ENCODE measurements at places on chromosomes 5 and 9.

DNA sequence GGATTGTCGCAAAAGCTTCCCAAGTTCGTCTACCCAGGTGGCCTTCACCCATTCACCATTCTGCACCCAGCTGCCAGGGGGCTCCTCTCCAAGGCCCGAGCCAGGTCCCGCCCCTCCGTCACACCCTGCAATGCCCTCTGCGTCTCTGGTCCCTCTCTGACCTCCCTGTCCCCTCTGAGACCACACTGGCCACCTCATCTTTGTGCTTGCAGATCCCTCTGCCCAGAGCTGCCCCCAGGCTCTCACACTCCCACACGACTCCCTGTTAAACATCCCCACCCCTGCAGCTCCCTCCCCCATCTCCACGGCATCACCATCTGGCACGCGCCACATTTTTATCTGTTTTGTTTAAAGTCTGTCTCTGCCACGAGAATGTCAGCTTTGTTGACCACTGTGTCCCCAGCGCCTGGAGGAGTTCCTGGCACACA is 243.6 kb downstream of the PBX3 start:
- no peak for DNase-seq

DNA sequence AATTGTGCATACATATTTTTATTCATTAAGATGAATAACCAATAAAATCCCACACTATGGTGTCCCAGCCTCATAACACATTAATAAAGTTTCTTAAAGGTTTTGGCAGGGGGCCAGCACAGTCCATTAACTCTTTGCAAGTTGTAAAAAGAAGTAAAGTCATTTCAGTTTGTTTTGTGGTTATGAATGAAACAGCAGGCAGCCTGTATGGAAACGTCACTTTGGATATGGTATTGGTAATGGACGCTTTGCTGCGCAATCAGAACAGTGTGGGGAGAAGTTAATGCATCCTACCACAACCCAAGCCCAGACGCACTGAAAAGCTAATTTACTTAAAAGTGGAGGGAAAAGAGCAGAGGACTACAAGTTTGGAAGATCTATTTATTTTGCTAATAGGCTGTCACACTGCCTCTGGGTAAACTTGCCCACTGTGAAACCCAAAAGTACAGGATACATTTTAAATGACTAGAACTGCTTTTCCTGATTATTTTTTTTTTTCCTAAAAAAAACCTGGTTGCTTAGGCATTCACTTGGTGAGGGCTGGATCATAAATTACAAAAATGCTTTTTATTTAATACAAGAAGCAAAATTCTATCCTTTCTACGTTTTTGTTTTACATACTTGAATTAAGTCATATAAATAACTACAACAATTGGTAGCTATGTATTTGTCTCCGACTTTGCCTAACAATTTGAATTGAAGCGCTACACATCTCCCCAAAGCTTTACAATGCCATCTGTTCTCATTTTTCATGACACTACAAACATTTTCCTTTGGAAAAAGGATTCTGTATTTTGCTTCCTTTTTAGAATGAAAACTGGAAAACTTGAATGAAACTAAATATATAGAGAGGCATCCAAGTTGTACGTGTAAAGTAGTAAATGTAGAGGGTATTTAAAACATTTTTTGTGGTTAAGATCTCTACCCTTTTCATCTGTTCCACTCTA is 104.3 kb downstream of the NFIB start:
- no peak for DNase-seq

DNA sequence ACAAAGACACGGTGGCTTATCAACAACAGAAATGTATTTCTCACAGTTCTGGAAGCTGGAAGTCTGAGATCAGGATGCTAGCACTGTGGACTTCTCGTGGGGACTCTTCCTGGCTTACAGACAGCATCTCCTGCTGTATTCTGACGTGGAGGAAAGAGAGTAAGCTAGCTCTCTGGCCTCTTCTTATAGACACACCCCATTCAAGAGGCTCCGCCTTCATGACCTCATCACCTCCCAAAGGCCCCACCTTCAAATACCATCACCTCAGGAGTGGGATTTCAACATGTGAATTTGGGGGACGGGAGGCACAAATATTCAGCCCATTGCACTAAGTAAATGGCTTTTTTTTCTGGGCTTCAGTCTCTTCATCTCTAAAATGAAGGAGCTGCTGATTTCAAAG is 27.6 kb downstream of the KCNMB1 start:
- DNase-seq = no peak

DNA sequence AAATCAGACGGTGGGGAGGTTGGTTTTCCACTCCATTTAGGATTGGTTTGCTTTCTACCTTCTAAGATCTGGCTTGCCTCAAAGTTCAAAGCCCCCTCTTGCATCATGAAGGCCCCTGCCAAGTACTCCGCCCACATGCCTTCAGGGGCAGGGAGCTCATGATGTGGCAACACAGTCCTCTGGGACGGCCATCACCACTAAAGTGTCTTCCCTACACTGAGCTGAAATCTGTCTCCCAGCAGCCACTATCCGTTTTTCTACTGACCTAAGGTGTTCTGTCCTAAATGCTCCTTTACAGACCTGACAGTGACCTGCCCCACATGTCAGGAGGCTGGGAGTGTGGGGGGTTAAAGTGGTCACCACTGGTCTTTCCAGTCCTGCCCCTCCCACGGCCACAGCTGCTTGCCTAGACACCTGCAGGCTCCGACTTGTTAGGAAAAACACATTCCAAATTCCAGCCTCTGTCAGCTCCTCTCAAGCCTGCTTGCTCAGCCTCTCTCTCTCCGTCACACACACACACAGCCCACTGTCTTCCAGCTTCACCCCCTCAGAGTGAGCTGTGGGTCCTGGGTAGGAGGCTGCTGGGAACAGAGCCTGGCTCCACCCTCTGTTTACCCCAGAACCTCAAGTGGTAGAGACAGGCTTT is 44.9 kb downstream of the SHB start:
- no peak for DNase-seq

DNA sequence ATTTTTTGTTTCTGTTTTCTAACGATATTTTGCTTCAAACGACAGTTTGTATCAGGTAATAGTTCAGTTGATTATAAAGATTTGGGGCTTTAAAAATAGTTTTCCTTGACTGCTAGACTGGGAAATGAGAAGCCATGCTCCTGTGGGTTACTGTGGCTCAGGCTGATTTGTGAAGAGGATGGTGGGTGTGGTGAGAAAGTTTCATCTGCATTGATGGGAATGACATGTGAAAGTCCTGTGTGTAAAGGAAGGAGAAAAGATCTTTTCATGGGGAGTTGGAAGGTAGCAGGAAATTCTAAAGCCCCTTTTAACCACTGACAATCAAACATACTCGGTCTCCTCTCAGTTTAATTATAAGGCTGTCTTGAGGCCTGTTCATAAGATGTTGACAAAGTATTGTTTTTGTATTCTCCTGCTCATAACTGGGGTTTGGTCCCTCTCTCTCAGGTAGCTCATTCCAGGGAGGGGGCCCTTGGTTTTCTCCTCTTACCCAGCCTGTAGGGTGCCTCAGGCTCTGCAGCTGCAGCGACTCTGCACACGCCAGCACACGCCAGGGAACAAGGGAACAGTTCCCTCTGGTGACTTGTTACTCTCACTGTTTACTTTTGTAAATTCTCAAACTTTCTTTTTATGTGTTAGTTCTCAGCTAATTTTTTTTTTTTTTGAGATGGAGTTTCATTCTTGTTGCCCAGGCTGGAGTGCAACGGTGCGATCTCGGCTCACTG is 91.6 kb downstream of the CARTPT start:
- DNase-seq = no peak

GRCh38 chr9:133452562-133452961 is 7.2 kb upstream of the CACFD1 start:
- DNase-seq = no peak

GRCh38 chr9:100774326-100774725 is 196.4 kb downstream of the CAVIN4 start:
- DNase-seq = no peak

DNA sequence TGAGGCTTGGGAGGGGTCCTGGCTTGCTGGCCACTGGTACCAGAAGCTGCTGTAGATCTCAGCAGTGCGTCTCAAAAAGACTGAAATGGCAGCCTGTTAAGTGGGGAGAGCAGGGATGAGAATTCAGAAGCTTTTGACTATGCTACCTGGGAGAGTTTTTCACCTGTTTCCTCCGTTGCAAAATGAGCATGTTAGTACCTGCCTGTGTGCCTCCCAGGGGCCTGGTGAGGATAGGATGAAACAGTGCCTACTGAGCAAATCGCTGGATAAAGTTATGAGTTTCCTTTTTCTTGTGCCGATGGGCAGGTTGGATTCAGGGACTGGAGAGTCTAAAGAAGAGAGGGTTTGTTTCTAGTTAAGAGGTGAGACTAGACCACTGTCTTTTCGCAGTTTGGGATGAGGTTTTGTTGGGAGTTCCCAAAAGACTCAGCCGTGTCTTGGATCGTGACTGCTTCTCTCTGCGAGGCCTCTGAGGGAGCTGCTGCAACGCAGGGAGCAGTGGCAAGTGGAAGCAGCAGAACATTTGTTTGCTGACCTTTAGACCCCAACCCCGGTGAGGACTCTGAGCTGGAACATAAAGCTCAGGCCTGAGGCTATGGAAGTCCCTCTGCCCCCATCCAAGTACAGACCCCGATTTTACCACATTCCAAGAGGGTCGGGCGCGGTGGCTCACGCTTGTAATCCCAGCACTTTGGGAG is 1.4 kb downstream of the RALGPS1 start:
- DNase-seq = no peak

DNA sequence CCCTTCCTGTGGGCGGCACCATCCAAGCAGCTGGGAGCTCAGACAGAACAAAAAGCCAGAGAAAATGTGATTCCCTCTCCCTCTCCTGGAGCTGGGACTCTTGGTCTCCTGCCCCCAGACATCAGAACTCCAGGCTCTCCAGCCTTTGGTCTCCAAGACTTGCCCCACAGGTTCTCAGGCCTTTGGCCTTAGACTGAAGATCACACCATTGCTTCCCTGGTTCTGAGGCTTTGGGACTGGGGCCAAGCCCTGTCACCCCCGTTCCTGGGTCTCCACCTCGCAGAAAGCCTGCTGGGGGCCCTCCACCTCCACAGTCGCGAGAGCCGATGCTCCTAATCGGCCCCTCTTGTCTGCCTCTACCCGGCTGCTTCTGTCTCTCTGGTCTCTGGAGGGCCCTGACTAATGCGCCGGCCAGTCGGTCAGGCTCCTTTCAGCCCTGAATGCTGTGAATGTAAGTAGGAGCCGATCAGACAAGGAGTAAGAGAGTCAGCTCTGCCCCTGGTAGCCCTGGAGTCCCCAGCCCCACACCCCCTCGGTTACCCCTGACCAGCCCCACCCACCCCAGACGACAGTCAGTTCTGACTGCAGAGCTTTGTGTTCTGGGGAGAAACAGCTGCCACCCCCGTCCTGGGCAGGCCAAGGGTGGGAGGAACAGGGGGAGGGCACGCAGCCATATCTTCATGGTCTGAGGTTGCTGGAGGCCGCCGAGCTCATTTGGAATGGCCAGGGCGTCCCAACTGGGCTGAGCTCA is 57.5 kb downstream of the VAV2 start:
- no peak for DNase-seq

- no peak for DNase-seq
Measured at GRCh38 chr5:32420506-32420905, 24.0 kb downstream of the ZFR start.

DNA sequence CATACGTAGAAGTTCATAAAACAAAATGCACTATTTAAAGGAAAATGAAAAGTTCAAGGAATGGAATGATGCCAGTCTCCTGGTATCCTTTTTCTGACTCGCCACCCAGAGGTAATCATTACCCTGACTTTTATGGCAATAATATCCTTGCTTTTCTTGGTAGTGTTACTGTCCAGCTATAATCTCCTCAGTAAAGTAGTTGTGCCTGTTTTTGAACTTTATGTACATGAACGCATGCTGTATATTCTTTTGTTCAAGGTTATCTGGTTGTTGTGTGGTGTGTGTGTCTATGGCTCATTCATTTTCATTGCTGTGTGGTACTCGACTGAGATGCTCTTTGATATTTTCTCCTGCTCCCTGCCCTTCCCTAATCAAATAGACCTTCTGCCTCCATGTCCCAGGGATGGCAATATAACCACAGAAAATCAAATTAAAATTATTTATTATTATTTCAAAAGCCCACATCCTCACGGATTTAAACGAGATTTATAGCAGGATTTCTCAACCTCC is 29.2 kb upstream of the FBP1 start:
- no peak for DNase-seq

GRCh38 chr5:115170134-115170928 is 623 bp upstream of the TRIM36 start:
- no peak for DNase-seq

DNA sequence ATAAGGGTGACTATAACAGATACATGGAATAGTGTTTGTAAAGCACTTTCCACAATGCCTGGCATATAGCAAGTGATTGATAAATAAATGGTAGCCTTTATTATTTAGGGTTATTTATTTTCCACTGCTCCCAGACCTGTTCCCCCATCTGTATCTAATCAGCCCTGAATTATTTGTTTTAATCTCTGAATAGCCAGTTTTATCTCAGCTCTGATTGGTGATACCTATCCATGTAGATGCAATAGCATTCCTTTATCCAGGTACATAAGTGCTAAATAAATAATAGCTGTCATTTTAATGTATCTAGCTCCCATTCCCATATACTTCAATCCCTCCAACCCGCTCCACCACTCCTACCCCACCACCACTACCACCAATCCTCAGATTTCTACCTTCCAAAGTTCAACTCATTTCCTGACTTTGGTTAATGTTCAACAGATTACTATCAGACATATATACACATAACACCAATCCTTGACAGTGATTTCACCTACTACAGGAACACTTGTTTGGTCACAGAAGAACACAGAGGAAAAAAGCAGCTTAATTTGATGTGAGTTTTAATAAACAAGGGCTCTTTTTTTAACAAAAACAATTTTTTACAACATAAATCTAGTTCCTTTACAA is 14.0 kb downstream of the PRKAA1 start:
- no peak for DNase-seq

GRCh38 chr5:139079225-139079990 is 118.8 kb downstream of the SIL1 start:
- DNase-seq = no peak

- DNase-seq = no peak
Measured at GRCh38 chr9:25261445-25261844, 416.8 kb downstream of the TUSC1 start.

- DNase-seq = no peak
Measured at GRCh38 chr9:104740621-104741020, 6.9 kb upstream of the NIPSNAP3A start.

GRCh38 chr5:104345222-104346016 is 782.8 kb upstream of the NUDT12 start:
- DNase-seq = no peak

- DNase-seq = no peak
Measured at GRCh38 chr5:33891788-33892619, at the start of gene ADAMTS12. TSS of gene ADAMTS12 (minus strand) at chr5:33891990. CDS start at chr5:33891856, 134 bp downstream.

All from esophagus squamous epithelium (tissue), 5 donors.